Stimulated activated CD8-positive, alpha-beta memory T cell treated with anti-CD3 and anti-CD28 coated beads, Interleukin-12 subunit alpha, Interleukin-12 subunit beta, amount 100 ng/mL, for 1 hour (primary cell): ENCODE measurements at places on chromosomes 4 and X.

DNA sequence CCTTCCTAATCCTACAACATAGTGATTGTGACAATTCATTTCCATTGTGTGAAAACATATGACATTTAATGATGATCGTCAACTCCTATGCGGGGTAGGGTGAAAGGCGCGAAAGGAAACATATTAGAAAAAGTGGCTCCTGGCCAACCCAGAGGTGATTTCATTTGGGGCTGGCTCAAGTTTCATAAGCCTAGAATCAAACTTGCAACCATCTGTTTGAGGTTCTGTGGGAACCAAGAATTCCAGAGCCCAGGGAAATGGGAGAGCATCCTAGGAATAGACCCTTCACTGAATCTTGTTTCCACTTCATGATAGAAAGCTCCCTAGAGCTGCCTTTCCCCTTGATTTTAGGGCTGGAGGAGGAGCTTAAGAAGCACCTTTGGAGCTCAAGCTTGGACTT, 101.3 kb upstream of the EGFL6 start:
- DNase-seq: no peak

DNA sequence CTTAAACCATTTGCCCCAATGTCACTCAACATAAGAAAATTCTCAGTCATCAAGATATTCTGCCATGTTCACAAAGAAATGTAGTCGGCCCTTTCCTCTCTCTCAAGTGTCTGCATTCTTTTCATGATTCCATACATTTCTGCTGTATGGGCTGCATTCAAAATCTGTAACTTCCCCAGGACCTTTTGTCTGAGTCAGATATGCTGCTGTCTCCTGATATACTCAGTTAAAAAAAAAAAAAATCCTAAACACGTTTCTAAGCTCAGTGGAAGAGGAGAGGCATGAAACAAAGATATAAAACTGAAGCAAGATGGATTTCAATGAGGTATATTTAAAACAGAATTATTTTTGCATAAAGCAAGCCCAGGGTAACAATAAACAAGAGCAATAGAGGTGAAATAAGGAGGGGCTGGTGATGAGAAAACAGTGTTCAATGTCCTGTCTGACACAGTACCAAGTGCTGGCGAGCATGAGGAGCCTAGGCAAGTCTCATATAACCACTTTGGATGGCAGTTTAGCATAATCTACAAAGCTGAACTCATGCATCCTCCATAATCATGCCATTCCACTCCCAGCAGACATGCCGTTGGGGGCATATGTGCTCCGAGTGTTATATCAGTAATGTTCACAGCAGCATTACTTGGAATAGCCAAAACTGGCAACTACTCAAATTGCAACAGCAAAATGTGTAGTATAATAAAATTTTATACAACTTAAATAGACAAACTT, 76.7 kb downstream of the MANBA start:
- no peak for DNase-seq

DNA sequence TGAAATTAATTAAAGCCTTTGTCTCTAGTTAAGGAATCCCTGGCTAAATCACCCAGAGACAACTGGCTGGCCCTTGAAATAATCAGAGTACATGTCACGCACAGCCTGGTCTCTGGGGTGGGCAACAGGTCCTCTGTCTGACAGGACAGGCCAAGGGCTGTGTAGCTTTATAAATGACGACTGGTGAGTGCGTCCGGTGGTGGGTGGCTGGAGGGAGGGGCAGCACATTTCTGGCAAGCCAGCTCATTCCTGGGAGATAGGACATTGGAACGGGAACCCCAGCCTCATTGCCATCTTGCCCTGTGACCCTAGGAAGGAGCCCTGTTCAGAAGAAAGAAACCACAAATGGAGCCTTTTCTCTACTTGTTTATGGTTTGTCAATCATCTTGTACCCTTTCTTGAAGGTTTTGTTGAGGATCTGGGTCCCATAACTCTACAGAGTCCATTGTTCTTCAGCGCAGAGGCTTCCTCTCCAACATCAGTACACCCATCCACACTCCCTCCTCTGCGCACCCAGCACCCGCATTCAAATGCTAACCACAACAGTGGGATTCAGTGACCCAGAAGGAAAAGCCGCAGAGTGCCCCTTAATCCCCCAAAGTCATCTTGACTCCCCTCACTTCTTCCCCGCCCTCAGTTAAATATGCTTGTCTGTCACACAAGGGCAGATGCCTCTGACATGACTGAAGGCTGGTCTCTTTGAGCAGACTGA, 368.1 kb downstream of the UNC5C start:
- no peak for DNase-seq

DNA sequence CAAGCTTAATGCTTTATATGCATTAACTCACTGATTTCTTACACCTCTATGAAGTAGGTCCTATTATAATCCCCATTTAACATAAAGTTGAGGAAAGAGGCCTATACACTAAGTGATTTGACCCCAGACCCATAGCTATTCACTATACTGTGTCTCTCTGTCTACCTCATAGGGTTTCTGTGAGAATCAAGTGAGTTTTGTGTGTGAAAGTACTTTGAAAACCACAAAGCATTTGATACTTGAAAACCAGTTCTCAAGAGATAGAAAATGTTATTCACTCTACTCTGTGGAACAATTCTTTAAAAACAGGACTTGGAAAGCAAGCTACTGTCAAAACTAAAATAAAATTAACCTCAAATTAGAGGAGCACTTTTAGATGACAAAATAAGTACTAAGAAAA, 35.0 kb downstream of the SHROOM3 start:
- DNase-seq: no peak

DNA sequence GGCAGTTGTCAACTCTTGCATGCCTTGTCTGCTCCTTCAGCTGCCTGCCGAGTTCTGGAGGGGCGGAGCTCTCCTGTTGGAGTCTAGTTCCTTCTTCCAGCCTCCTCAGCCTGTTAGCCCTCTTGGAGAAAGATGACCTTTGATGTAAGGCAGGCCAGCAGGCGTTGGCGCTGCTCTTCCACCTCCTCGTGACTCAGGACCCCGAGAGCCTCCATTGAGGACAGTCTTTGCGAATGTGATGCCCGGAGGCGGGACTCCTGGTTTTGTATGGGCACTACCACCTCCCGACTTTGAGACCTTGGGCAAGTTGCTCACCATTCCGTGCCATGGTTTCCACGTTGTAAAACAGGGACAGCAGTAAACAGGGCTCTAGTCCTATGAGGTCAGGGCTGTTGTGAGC, 108.3 kb downstream of the TENM3 start:
- no peak for DNase-seq

GRCh38 chr4:113179091-113179490, 129.6 kb downstream of the ANK2 start:
- DNase-seq: no peak

DNA sequence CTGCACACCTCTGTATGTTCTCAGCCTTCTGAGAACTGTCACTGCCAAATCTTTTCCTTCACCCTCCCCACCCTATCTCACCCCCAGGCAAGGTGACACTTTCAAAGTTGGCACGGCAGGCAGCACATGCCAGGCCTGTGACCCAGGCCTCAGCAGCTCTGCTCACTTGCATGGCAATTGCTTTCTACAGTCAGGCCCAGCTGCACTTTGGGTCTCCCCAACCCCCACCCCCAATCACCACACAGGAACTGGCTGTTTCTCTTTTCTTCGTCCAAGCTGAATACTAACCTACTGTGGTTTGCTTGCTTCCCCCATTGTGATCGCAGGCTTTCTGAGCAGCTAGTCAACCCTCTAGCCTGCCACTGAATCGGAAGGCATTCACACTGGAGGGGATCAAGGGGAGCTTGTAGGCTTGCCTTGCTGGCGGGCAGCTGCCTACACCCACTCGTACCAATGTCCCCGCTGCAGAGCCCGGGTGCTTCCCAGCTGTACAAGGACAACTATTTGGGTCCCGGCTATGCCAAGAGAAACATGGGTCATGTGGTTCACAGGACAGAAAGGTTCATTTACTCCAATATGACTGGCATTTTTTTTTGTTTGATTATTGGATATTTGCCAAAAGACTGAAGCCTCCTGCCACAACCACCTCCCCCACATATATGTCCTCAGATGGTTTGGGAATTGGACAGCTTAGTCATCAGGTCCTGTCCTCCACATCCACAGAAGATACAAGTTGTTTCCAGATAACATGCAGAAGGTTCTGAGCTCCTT, 28.1 kb downstream of the SLC25A43 start:
- DNase-seq: no peak

DNA sequence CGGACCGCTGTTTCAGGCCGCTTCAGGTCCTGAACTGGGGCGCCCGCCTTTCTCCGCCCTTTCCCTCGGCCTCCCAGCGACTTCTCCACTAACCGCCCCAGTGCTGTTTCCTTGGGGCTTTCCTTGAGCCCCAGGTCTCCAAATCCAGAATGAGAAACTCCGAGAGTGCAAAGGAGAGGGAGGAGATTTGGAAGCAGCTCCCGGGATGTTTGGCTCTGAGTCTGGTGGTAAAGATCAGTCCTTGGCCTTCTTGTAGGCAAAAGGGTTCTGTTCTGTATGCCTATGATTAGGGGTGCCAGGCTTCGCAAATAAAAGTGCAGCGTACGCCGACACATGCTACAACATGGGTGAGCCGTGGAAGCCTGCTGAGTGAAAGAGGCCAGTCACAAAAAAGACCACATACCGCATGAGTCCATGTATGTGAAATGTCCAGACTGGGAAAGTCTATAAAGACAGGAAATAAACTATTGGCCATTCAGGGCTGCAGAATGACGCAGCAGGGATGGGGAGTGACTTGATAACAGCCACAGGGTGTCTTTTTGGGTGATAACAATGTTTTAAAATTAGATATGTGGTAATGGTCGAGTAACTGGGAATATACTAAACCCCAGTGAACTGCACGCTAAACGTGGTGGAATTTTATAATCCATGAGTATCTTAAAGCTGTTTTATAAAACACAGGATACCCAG, 99.8 kb downstream of the TRAPPC11 start:
- DNase-seq: no peak

DNA sequence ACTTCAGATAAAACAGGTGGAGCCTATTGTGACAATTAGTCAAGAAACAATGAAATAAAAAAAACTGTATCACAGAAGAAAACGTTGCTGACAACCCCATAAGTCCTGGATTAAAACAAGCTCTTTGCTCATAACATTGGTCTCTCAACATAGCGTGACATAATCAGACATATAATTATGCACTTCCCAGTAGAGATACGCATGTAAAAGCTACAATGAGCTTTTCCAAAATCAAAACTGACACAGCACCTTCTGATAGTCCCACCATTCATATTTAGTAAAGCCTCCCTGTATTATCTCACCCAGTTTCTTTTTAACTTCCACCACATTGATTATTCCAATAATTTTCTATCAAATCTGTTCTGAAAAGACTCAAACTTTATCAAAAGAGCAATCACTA, 372.1 kb upstream of the SMIM31 start:
- DNase-seq: no peak

DNA sequence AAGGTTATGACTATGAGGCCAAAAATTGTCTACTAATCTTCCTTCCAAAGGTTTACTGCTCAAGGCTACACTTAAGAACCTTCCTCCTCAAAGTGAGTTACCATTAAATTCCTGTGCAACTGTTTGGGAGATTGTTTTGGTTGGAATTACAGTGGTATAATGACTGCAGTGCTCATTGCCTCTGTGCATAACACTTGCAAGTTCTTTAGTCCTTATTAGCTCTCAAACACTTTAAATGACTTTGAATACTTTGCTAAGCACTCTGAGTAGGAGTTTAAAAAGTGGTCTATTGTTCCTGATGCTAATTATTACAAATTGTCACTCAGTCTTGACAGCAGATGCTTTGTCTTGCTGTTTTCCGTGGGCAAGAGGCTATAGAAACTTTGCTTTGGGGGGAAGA, 422.8 kb upstream of the PABPC4L start:
- no peak for DNase-seq

DNA sequence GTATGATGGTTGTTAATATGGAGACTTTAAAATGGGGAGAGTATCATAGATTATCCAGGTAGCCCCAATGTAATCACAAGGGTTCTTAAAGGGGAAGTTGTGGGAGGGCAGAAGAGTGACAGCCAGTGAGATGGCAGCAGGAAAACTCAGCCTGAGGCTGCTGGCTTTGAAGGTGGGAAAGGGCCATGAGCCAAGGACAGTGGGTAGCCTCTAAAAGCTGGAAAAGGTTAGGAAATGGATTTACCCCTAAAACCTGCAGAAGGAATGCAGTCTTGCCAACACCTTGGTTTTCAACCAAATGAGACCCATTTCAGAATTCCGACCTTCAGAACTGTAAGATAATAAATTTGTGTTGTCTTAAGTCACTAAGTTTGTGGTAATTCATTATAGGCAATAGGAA, 68.8 kb upstream of the BLTP1 start:
- no peak for DNase-seq

DNA sequence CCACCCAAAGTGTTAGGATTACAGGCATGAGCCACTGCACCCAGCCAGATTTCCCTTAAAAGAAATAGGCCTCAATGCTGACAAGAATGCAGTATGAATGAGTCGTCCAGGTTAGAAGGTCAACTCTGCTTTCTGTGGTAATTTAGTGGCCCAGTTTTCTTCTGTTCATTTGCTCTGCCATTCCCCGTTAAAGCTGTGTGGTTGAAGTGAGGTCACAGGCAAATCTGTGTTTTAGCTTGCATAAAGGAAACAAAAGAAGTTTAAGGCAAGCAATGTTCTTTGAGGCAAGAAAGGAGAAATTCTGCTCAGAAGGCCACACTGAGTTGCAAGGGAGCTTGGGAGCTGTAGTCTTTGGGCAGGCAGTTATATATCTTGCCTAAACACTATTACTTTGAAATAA, 176.8 kb downstream of the LARP7 start:
- DNase-seq: no peak

DNA sequence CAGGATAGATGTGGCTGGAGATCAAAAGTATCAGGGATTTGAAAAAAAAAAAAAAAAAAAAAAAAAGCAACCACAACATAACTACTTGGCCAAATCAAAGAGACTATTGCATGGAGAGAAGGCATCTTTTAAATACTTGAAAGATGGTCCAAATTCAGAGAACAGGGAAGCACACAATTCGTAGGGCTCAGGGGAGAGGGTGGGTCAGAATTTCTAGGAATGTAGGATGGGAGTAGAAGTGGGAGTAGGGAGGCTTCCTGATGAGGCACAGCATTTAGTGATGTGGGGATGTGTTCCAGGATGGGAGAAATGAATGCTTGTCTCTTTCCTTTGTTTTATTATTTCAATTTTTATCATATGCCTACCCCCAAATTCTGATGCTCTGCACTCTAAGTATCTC, 36.3 kb downstream of the RTL3 start:
- DNase-seq: no peak

GRCh38 chrX:68841251-68842049, 12.6 kb downstream of the EFNB1 start:
- no peak for DNase-seq

DNA sequence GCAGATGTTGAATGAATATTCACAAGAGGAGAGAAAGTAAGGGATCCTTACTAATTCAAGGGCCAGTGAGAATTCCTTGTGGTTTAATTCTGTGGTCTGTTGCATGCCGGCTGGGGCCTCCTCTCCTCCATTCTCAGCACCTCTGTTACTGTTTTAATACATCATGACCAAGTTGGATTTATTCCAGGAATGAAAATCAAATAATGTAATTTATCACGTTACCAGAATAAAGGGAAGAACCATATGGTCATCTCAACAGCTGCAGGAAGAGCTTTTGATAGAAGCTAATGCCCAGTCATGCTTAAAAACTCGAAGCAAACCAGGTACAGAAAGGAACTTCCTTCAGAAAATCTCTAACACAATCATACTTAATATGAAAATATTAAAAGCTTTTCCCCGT, 54.1 kb downstream of the GRK4 start:
- DNase-seq: no peak
